ENCODE measurements at places on chromosomes 7 and 10.

DNA sequence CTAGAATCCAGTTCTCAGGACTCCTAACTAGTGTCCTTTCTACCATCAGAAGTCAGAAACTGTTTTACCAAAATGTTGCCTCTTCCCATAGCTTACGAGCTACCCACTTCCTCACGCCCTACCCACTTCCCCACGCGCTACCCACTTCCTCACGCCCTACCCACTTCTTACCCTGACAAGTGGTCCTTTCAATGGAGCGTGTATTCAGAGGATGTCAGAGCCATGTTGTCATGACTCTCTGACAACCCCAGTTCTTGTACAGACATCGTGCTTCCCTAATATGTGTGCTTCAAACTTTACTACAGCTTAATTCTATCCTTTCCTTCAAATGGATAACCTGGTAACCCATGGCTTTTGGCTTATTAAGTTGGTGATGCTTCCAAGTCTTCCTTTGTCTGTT, 84.8 kb upstream of the PHF14 start:
- no peak for DNase-seq

DNA sequence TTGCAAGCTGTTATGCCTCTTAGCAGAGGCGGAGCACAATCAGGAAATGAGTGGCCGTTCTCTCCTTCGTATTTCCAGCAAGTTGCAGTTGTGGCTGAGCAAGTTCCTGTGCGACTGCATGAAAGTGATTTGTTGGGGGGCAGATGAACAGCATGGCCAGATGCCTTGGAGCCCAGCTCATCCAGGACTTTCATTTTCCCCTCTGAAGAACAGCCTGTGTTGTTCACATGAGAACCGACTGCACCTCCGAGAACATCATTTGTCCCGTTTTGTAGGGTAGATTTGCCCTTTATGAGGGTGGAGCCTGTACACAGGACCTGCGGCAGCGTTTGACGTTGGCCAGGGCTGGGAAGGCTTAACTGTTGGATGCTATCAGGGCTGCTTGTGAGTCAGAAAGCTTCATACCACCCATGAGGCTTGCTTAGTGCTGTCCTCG, 4.4 kb downstream of the BAG3 start:
- no peak for DNase-seq

- DNase-seq = no peak
These were observed 182.0 kb upstream of the PPP1R3A start for GRCh38 chr7:114100810-114101209.

DNA sequence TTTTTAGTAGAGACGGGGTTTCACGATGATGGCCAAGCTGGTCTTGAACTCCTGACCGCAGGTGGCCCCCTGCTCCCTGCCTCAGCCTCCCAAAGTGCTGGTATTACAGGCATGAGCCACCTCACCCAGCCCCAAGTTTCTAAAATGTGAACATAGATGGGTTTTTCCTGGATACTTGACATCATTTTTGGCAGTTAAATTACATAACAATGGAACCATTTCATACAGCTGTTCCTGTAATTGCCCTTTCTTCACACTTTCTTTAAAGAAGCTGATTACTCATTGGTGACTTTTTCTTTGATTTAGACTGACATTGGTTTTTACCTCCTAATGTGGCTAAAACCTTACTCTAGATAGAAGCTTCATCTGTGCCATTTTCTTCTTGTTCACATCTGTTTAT, 5.9 kb downstream of the ZKSCAN1 start:
- no peak for DNase-seq

- DNase-seq = no peak
These were observed 130.9 kb downstream of the PTPN20 start for GRCh38 chr10:47042199-47042473.

- DNase-seq = no peak
These were observed 7.6 kb upstream of the ARMS2 start for GRCh38 chr10:122446668-122447423.

Measured in activated CD8-positive, alpha-beta memory T cell treated with anti-CD3 and anti-CD28 coated beads for 24 hours (primary cell).